Activated CD4-positive, alpha-beta T cell treated with anti-CD3 and anti-CD28 coated beads, Interleukin-2, Interleukin-6, amounts not matched to agents 100 ng/mL and 50 ng/mL, durations not matched to agents 16 hours and 8 hours (primary cell): ENCODE measurements at places on chromosomes 12 and 14.

DNA sequence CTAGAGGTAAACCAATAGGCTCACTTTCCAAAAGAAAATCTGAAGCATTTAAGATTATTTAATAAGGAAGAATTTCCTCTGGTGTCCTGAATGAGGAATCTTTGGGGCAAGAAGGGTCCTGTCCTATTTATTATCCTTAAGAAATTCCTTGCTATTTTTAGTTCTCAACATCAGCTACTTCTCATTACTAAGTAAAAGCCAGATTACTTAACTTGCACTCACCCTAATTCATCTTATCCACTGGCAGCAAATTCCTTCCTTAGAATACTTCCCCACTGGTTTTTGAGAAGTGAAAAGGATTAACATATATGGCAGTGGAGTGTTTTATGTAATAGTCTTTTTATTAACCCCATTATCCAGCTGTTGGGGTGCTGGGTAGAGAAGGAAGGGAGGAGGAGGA lies 767.7 kb downstream of the DIO2 start:
- DNase-seq = no peak

DNA sequence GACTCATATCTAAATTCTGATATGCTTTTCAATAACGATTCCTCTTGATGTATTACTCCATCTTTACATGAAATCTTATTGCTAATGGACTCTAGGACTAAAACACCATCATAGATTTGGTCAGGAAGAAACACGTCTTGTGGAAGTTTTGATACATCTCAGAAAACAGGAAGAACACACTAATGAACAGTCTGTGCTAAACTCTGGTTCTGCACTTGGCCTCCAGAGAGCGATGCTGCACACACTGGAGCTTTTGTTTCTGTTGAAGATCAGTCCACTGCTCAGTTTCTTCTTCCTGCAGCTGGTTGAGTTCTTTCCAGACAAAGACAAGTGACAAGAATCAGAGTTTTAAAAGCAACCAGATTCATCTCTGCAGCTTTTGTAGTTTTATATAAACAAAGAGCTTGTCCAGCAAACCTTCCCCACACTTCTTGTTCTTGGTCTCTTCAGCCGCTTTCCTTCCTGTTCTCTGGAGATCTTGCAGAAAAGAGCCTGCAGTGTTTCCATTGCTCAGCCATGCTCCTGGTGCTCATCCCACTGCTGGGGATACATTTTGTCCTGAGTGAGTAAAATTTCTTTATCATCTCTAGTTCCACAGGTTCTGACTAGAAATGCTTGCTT lies 229.1 kb upstream of the OR4E1 start:
- DNase-seq = no peak

- DNase-seq = peak; percentile 72
Measured at GRCh38 chr14:68695326-68695768, 97.5 kb downstream of the ZFP36L1 start.

- peak; percentile 12 for DNase-seq
Measured at GRCh38 chr12:81450920-81451739, 308.0 kb downstream of the PPFIA2 start.

- no peak for DNase-seq
Measured at GRCh38 chr14:64573109-64573508, 23.3 kb downstream of the PPP1R36 start.

- no peak for DNase-seq
Measured at GRCh38 chr12:81010641-81011040, 67.2 kb upstream of the ACSS3 start.

GRCh38 chr12:111438481-111438880 lies 32.8 kb downstream of the SH2B3 start:
- no peak for DNase-seq

DNA sequence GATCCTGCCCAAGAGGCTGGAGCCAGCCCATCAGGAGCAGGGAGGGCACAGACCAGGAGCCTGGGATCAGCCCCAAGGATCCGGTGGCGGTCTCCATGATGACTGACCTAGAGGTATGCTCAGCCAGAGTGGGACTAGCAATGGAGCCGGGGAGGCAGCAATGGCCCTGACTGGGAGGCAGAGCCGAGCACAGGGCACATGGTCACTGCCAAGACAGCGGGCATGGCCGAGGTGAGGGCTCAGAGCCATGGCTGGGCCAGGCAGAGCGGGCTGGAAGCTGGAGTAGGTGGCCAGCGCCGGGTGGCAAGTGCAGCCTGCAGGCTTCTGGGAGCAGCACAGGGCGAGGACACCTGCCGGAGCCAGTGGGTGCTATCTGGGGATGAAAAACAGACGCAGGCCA lies 259.3 kb downstream of the BCL11B start:
- DNase-seq = no peak
